Heart right ventricle (tissue), 16 donors: ENCODE measurements at places on chromosomes 6 and 20. TPM values are rescaled to one million over a fixed set of nuclear protein-coding genes. Genes with fewer than 3 reads are reported as not detected.

GRCh38 chr6:37433657-37434271, 743 bp downstream of the CMTR1 start:
- DNase-seq = no peak

GRCh38 chr20:44071526-44072111, 115.4 kb downstream of the JPH2 start:
- DNase-seq = no peak

GRCh38 chr6:39882531-39882899, 51.7 kb downstream of the MOCS1 start:
- peak; percentile 67 for DNase-seq

- DNase-seq = no peak
These were observed 55.0 kb downstream of the FILIP1 start for GRCh38 chr6:75438442-75439116.

DNA sequence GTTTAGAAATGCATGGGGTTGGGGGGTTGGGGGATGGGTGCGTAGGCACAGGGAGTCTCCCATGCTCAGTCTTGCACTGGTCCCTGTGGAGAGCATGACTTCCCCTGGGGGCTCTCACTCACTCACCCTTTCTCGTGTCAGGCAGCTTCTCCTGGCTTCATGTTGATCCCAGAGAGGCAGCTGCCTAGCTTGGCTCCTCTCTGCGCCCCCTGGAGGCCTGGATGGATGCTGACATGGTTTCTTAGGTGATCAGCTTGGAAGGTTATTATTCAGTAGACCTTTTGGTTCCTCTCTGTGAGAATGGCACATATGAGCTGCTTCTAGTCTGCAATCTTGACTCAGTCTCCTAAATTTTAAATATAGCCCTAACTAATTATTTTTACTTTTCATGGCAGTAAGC, 109.3 kb upstream of the FAM83B start:
- DNase-seq = no peak

DNA sequence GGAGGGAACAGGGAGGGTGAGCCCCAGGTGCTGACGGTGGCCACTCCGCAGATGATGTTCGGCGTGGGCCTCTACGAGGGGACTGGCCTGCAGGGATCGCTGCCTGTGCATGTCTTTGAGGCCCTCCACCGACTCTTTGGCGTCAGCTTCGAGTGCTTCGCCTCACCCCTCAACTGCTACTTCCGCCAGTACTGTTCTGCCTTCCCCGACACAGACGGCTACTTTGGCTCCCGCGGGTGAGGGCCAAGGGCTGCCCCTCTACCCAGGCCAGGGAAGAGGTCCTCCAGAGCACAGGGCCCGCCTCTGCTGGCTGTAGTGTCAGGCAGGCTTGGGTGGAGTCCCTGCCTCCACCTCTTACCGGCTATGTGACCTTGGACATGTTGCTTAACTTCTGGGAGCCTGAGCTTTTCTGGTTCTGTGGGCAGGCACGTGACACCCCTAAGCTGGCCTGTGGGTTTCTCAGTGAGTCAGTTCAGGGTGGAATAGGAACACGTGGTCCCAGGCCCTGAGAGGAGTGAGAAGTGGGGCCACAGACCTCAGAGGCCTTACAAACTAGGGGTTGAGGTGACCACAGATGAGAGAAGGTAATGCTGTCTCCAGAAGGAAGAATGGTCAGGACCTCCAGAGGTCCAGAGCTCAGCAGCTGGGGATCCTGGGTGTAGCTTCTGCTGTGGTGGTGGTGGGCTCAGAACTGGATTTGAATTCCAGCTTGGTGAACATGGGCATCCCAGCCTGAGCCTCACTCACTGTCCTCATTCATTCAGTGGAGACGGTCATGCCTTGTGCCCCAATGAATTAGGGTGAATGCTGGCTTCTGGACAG, 11.9 kb downstream of the PCIF1 start:
- DNase-seq = no peak

GRCh38 chr6:3764516-3765335, 13.2 kb upstream of the PXDC1 start:
- DNase-seq = no peak

GRCh38 chr6:12923644-12924235, 207.2 kb downstream of the PHACTR1 start:
- no peak for DNase-seq

- no peak for DNase-seq
These were observed 4.3 kb upstream of the GFRA4 start for GRCh38 chr20:3667434-3668037.

- no peak for DNase-seq
These were observed 90.4 kb downstream of the TNFAIP3 start for GRCh38 chr6:137957471-137957870.

DNA sequence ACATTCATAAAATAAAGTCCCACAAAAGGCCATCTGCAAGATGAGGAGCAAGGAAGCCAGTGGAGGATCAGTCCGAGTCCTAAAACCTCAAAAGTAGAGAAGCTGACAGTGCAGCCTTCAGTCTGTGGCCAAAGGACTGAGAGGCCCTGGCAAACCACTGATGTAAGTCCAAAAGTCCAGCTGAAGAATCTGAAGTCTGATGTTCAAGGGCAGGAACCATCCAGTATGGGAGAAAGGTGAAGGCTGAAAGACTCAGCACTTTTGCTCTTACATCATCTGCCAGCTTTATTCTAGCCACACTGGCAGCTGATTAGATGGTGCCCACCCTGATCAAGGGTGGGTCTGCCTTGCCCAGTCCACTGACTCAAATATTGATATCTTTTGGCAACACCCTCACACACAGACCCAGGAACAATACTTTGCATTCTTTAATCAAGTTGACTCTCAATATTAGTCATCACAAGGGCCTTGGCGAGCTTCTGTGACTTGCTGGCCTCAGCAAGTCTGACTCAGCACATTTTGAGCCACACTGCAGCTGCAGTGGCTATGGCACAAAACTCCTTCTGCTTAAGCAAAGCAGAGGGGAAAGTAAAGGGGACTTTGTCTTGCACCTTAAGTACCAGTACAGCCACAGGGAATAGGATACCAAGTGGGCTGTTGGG, 1370.3 kb upstream of the CITED2 start:
- DNase-seq = no peak

DNA sequence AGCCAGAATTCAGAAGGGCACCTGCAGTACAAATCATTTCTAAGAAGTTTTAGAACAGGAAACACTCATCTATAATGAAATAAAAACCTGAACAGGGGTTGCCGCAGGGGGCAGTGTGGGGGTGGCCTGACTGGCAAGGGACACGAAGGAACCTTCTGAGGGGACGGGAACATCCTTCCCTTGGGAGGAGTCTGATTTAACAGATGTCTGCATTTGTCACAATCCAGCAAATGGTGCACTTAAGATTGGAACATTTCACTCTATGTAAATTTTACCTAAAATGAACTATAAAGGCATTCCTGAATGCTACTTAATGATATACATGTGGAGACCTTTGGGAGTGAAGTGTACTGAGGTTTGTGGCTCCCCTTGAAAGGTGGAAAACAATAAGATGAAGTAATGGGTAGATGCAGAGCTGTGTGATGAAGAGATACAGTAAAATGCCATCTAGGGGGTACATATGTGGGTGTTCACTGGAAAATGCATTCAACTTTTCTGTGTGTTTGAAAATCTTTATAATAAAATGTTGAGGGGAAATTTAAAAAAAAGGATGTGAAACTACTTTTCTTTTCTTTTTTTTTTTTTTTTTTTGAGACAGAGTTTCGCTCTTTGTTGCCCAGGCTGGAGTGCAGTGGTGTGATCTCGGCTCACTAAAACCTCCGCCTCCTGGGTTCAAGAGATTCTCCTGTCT, 89.5 kb downstream of the SNX5 start:
- DNase-seq = no peak

DNA sequence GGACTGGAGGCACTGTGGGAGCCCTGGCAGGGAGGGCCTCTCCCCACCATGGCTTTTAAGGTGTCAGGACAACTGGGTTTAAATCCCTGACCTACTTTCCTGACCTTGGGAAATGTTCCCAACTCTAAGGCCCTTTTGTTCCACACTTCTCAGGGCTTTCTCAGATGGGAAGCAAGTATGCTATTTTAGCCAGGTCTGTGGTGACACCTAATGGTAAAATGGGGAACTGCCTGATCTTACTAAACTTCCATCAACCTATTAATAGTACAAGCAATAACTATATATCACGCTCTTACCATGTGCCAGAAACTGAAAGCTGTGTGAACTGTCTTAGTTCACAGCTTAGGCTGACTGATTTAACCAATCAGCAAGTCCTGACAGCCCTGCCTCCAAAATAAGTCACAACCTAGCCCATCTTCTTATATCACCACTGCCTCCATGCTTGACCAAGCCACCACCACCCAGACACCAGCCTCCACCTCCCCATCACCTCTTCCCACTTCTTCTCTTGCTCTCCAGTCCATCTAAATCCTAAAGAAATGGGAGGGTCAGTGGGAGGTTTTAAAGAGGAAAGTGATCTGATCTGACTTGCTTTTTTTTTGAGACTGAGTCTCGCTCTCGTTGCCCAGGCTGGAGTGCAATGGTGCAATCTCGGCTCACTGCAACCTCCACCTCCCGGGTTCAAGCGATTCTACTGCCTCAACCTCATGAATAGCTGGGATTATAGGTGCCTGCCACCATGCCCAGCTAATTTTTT, 6.9 kb upstream of the BLCAP start:
- DNase-seq = no peak

DNA sequence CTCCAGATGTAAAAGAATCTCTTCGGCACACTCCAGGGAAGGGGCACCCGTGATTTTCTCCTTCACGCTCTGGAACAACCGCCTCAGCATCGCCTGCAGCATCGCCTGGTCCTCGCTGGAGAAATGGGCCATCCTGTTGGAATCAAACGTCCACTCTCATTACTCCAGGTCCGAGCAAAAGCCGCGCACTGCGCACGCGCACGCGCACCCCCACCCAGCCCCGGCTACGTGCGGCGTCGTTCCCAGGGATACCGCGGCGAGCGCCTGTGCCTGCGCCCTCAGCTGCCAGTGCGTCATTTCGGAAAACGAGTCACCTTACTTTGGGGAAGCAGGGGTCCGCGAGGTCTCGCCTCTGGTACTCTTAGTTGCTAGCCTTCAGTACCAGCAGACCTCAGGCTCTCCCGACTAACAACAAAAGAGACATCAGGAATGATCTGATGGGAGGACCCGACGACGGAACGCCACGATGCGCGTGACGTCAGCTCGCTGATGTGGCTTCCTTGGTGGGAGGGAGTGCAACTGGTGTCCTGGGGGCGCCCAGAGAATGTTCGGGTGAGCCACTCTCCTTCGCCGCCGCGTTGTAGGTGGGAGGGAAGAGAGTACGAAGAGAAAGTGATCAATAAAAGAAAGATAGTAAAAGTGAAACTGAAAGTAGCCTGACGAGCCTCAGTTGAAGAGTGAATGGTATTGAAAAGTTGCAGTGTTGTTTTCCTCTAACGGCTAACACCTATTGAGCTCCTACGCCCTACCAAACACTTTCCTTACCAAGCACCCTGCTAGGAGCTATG, at the start of gene TBC1D32:
TBC1D32 (minus strand) TSS at position 182 of the 788 bp plus-strand sequence; CDS start at position 132, 50 bp downstream.
- peak; percentile 92 for DNase-seq

GRCh38 chr6:170127151-170127550, 163.7 kb downstream of the DLL1 start:
- DNase-seq = no peak

DNA sequence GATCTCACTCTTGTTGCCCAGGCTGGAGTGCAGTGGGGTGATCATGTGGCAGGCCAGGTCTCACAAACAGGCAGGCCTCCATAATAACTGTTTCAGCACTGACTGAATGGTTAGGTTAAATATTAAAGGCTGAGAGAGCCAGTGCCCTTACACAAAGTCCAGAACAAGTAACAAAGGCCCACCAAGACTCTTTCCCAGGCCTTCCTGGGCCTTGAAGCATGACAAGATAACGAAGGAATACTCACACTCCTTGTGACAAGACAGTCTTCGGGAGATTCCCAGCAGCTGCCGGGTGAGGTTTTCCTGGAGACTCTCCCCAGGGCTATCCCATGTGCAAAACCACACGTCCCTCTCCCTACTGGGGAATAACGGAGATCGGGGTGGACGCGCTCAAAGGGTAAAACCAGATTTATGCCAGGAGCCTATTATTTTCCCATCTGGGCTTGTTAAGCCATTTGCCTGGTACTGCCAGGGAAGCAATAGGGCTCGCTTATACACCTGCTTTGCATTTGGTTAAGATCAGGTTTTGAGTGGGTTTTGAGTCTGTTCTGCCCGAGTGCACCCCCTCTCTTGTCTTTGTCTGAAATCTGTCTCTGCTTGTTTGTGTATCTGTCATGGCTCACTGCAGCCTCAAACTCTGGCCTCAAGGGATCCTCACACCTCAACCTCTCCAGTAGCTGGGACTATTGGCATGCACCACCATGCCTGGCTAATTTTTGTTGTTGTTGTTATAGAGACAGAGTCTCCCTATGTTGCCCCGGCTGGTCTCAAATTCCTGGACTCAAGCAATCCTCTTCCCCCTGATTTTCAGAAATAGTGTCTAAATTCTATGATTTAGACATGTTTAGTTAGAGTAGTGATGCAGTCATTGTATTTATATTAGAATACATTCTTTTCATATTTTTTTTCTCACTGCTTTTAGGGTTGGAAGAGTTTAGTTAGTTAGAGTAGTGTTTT, 1.4 kb upstream of the ENPP3 start:
- no peak for DNase-seq

DNA sequence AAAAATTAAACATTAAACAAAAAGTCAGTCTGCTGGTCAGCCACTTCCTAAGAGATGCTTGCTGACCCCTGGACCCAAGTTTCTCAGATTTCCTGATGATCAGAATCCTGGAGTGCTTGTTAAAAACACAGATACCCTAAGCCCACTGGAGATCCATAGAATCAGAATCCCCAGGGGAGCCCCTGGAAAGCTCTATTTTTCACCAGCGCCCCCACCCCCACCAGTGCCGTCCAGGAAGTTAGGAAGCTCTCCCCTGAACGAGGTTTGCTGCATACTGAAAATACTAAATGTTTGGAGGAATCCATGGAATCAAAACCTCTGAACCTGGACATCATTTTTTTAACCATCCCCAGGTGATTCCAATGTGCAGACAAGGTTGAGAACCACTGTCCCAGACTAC, 69.2 kb downstream of the BFSP1 start:
- no peak for DNase-seq

GRCh38 chr20:42611423-42611822, 578.3 kb downstream of the PTPRT start:
- no peak for DNase-seq

- DNase-seq = no peak
These were observed 1.2 kb downstream of the RAB44 start for GRCh38 chr6:36698871-36699271.

DOK5 gene
- total RNA-seq = 9.1 TPM

CYP39A1 gene
- 6.7 TPM for total RNA-seq

PTCHD4 gene
- total RNA-seq = 0.92 TPM

FOXQ1 gene
- not detected for total RNA-seq

SEL1L2 gene
- total RNA-seq = 3.8 TPM

LY6G5C gene
- 1.5 TPM for total RNA-seq
